ENCODE measurements at places on chromosomes 2 and 18.

GRCh38 chr2:47503481-47504070 is 100.6 kb downstream of the MSH2 start:
- DNase-seq, result no peak

- DNase-seq, result no peak
Observed at GRCh38 chr18:48884771-48885170, 66.0 kb downstream of the SMAD7 start.

DNA sequence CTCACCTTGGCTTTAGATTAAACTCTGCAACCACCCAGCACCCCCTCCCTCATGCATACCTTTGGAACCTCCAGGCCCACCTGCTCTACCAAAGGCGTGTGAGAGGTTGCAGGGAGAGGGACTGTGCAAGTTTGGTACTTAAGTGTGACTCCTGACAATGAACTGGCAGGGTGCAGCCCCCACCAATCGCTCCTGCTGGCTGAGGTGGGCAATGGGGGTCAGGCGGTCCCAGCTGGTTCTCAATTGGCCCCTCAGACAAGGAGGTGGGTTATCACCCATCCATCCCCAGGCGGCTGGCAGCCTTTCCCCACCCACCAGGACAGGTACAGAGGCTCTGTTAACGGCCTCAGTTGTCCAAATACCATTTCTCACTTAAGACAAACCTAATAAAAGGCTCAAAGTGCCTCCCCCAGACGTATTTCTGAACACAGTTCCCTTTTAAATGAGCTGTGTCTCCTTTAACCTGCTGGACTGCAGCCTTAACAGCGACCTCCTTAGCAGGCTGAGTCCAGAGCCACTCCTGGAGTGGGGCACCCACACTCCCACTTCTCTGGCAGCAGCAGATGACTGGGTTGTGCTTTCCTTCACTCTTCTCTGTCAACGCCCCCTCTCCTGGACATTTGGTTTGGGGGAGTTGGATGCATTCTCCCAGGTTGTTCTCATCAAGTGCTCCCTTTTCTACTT is 169.2 kb upstream of the SMAD2 start:
- DNase-seq, result no peak

- no peak for DNase-seq
Observed at GRCh38 chr2:238162251-238162845, 3.6 kb downstream of the ERFE start.

DNA sequence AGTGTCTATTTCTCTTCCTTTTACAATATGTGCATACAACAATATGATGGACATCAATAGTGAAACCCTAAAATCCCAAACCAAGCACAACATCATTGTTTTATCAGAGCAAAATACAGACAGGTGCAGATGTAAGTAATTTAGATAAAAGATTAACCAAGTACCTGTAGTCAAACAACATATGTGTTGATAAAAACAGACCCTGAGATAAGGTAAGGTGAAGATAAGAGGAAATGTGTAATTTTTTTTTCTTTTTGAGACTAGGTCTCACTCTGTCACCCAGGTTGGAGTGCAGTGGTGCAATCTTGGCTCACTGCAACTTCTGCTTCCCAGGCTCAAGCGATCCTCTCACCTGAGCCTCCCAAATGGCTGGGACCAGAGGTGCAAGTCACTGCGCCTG is 589.8 kb downstream of the PLCL1 start:
- no peak for DNase-seq

DNA sequence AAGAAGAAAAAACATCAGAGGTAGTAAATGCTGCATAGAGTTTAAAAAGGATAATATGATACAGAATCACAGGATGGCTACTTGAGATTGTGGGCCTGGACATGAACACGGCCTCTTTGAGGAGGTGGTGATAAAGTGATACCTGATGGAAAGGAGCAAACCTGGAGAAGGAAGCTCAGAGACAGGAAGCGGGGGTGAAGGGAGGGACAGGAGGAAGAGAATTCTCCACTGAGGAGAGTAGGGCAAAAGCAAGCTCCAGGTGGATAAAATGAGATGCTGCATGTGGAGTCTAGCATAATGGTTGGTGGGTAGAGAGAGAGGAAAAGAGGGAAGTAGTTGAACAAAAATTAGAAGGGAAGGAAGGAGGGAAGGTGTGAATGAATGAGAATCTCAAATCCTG is 77.0 kb upstream of the GALNT3 start:
- DNase-seq, result no peak

GRCh38 chr2:36573165-36573564 is 24.8 kb downstream of the FEZ2 start:
- DNase-seq, result no peak

- no peak for DNase-seq
Observed at GRCh38 chr2:51368250-51368649, 336.3 kb upstream of the NRXN1 start.

DNA sequence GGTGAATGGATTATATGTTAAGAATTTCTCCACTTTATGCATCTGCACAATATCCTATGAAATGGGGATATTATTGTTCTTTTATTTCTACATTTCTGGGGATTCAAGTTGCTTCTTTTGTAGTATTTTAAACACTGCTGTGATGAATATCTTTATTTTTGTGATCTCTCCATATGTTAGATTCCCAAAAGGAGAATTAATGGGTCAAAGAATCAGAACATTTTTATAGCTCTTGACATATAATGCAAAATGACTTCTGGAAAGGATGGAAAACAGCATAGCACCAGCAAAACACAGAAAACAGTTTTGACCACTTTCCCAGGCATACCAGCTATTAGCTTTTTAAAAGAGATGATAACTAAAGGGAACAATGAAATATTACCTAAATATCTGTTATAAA is 135.5 kb downstream of the NCKAP5 start:
- no peak for DNase-seq

DNA sequence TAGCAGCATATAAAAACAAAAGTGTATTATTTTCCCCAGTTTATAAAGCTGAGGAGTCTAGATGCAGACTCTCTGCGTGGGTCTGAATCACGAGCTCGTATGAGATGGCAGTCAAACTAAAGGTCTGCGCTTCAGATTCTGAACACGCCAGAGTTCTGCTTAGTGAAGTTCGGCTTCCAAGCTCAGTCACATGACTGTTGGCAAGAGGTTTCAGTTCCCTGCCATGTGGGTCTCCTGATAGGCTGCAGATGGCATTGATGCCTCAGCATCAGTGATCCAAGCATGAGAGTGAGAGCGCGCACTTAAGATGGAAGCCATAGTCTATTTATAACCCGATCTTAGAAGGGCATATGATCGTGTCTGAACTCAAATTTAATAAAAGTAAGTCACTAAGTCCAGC is 242.8 kb upstream of the DOK6 start:
- no peak for DNase-seq

GRCh38 chr2:62306751-62307468 is 111.0 kb downstream of the B3GNT2 start:
- no peak for DNase-seq

GRCh38 chr2:74379851-74380789 is at the start of gene DCTN1:
Gene DCTN1, minus strand, starts transcription at chr2:74380311. Its CDS starts 274 bp downstream, at chr2:74380037.
- DNase-seq, result no peak
